ENCODE measurements at places on chromosomes 5 and 9. TPM values are rescaled to one million over a fixed set of nuclear protein-coding genes. Genes with fewer than 3 reads are reported as not detected.

Gene KIF2A
- total RNA-seq = 142 TPM

Gene ACTBL2
- not detected for total RNA-seq

Gene RALGPS1
- 1.4 TPM for total RNA-seq

Gene ITK
- 203 TPM for total RNA-seq

Gene SHB
- total RNA-seq = 0.34 TPM

Gene FRMD3
- 0.64 TPM for total RNA-seq

Gene MXD3
- 31.4 TPM for total RNA-seq

Gene VCAN
- 0.04 TPM for total RNA-seq

Gene PSAT1
- 57.6 TPM for total RNA-seq

Gene GRIA1
- total RNA-seq = not detected

Gene TXNDC8
- total RNA-seq = not detected

Gene MGAT4B
- 23.7 TPM for total RNA-seq

Gene PHYHD1
- total RNA-seq = 0.64 TPM

Gene CDH9
- total RNA-seq = not detected

Gene NCS1
- total RNA-seq = 14.0 TPM

Gene PCDHB3
- total RNA-seq = not detected

Gene PCA3
- not detected for total RNA-seq

Gene ASPN
- total RNA-seq = not detected

Gene CD14
- total RNA-seq = 0.56 TPM

Gene CACNA1B
- total RNA-seq = 0.04 TPM

Gene MAMDC4
- total RNA-seq = 17.7 TPM

Gene PCDHGA5
- not detected for total RNA-seq

Gene CAVIN4
- total RNA-seq = 0.14 TPM

Gene MYOZ3
- total RNA-seq = 0.49 TPM

Gene ENG
- 24.1 TPM for total RNA-seq

Gene ADAMTS12
- not detected for total RNA-seq

Gene SHOC1
- total RNA-seq = 0.04 TPM

Gene INSL4
- total RNA-seq = not detected

Gene SOHLH1
- total RNA-seq = not detected

Gene NUTM2F
- total RNA-seq = not detected

Gene SLC36A2
- total RNA-seq = not detected

Gene LHX3
- 0.08 TPM for total RNA-seq

Gene LCN15
- not detected for total RNA-seq

Gene IL33
- not detected for total RNA-seq

Gene PCDHGB1
- not detected for total RNA-seq

Gene HNRNPH1
- total RNA-seq = 947 TPM

Gene PRLR
- 0.04 TPM for total RNA-seq

Gene TRPM6
- total RNA-seq = 0.31 TPM

Gene FYB1
- total RNA-seq = 168 TPM

Gene RABGAP1
- total RNA-seq = 35.6 TPM

Gene TMEM252
- total RNA-seq = not detected

Gene IL4
- not detected for total RNA-seq
